ENCODE measurements at places on chromosomes 1 and 21. TPM values are rescaled to one million over a fixed set of nuclear protein-coding genes. Genes with fewer than 3 reads are reported as not detected.

HSD3B1 gene
- total RNA-seq = not detected

C8A gene
- total RNA-seq = not detected

SPATA46 gene
- not detected for total RNA-seq

KCNE2 gene
- not detected for total RNA-seq

SLC1A7 gene
- under 0.01 TPM for total RNA-seq

PDZK1IP1 gene
- total RNA-seq = 0.43 TPM

LYSMD1 gene
- 10.0 TPM for total RNA-seq

IGSF9 gene
- total RNA-seq = not detected

RNF186 gene
- total RNA-seq = not detected

TIE1 gene
- total RNA-seq = under 0.01 TPM

ETNK2 gene
- total RNA-seq = 12.2 TPM

SFN gene
- 0.32 TPM for total RNA-seq

PADI2 gene
- 0.43 TPM for total RNA-seq

SYT14 gene
- total RNA-seq = 3.9 TPM

GNG5 gene
- total RNA-seq = 17.3 TPM

LCE3E gene
- total RNA-seq = not detected

UTS2 gene
- total RNA-seq = not detected

OR2L5 gene
- total RNA-seq = not detected

MSH4 gene
- total RNA-seq = 0.43 TPM

HSD3B2 gene
- total RNA-seq = not detected

TSPAN1 gene
- 0.43 TPM for total RNA-seq

Data from fibroblast of villous mesenchyme (primary cell).